ENCODE measurements at places on chromosomes 11 and 22. TPM values are rescaled to one million over a fixed set of nuclear protein-coding genes. Genes with fewer than 3 reads are reported as not detected.

- no peaks in the 10 kb centered on the region for H3K27me3 ChIP-seq
- no peak overlapping the region for H3K27ac ChIP-seq
- H3K4me1 ChIP-seq: no peaks in the 10 kb centered on the region
- no peak overlapping the region for H3K4me3 ChIP-seq
- H3K36me3 ChIP-seq: peaks cover 100% of the 10 kb centered on the region
Measured at GRCh38 chr22:31818481-31819392, 64.9 kb downstream of the DEPDC5 start.

GRCh38 chr11:35292279-35292678, 127.1 kb downstream of the SLC1A2 start:
- no peak overlapping the region for H3K4me3 ChIP-seq
- no peak overlapping the region for H3K27ac ChIP-seq
- DNase-seq: no peak
- peaks cover 5% of the 10 kb centered on the region for H3K4me1 ChIP-seq
- H3K27me3 ChIP-seq: no peaks in the 10 kb centered on the region

GRCh38 chr11:94586546-94586945, 19.4 kb downstream of the PIWIL4 start:
- H3K4me3 ChIP-seq: no peak overlapping the region
- no peaks in the 10 kb centered on the region for H3K27me3 ChIP-seq
- H3K27ac ChIP-seq: no peak overlapping the region
- H3K36me3 ChIP-seq: peaks cover 14% of the 10 kb centered on the region
- DNase-seq: no peak

- DNase-seq: no peak
- H3K36me3 ChIP-seq: peaks cover 53% of the 10 kb centered on the region
- no peak overlapping the region for H3K27ac ChIP-seq
- peaks cover 70% of the 10 kb centered on the region for H3K4me1 ChIP-seq
Measured at GRCh38 chr22:36148411-36148810, 12.1 kb downstream of the APOL3 start.

Gene SEPTIN3
- total RNA-seq: 2.5 TPM

DNA sequence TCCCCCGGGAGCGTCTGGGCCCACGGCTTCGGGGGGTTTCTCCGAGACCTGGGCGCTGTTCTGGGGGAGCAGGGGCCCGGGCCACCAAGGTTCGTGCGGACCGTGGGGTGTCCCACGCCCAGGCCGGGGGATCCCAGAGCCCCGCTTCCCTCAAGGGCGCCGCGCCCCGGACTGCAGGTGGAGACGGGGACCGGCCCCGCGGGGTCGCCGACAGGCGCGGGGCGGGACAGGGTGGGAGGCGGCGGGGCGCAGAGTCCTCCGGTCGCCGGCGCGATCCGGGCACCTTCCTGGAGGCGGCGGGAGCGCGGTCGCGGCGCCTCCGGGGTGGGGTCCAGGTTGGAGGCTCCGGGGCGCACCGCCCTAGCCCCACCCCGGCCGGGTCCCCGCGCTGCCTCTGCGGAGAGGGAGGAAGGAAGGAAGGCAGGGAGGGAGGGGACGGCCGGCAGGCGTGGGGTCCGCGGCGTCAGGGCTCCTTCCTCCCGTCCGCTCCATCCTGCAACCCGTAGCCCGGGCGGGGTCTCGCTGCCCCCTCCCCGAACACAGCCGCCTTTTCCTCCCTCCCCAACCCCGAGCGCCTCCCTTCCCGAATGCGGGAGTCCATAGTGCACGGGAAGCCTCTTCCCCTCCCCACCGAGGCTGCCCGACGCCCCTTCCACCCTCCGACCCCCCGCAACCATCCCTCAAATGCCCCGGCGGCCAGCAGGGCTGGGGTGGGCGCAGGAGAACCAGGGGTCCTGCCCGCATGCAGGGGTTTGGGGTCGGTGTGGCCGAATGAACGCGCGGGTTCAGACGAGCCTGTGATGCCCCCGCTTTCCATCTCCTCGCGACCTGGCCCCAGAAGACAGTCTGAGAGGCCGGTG, 4.3 kb upstream of the ZBED4 start:
- H3K4me1 ChIP-seq: peaks cover 27% of the 10 kb centered on the region
- H3K36me3 ChIP-seq: no peaks in the 10 kb centered on the region
- peak overlapping the region; percentile 59 for H3K4me3 ChIP-seq
- no peak for DNase-seq
- H3K27me3 ChIP-seq: peaks cover 35% of the 10 kb centered on the region

Gene PTPN5
- 0.80 TPM for total RNA-seq

DNA sequence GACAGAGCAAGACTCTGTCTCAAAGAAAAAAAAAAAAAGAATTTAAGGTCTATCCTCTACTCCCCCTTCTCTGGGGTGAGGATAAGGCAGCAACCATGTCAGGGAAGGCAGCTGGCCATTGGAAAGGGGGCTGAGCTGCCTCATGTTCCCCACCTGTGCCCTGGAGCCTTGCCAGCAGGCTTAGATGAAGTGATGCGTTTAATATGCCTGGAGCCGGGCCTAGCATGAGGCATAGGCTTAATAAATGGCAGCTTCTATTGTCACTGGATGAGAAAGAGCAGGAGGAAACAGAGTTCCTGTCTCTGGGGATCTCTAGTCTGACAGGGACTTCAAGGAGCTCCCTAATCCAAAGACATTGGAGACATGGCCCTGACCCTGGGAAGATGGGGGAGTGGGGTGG, 3.2 kb upstream of the KCNE3 start:
- H3K27ac ChIP-seq: no peak overlapping the region
- H3K4me1 ChIP-seq: peaks cover 31% of the 10 kb centered on the region
- H3K4me3 ChIP-seq: no peak overlapping the region
- H3K36me3 ChIP-seq: no peaks in the 10 kb centered on the region
- DNase-seq: no peak

Gene PAMR1
- 5.6 TPM for total RNA-seq

Data from lower lobe of right lung (tissue), 2 donors.